Panc1 (cell line): ENCODE measurements at places on chromosomes 13 and 19.

DNA sequence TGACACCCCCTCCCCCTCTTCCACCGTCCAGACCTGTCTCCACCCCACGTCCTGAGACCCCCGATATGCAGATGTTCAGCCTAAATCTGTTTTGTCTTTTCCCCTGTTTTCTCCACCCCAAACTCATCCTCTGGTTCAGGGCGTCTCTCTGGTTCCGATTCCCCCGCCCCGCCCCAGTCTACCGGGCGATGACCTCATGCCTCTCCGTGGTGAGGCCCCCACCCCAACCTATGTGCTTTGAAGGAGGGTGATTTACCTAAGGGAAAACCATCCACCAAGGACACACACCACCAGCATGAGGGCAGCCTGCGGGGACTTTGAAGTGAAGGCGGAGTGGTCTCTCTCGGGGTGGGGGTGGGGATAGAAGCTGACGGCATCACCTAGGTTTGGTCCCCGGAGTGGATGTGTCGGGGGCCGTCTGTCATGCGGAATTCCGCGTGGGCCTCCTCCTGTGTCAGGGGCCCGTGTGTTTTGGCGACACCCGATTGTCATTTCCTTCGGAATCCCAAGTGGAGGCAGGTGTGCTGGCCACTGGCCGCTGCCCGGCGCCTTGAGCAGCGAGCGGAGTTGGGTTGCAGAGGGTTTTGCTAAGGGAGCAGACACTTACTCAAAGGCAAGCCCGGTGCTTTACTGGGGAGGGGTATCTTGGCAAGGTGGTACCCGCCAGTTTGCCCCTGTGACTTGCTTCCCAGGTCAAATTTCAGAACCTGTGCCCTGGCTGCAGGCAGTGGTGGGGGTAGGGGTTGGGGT is 1.4 kb downstream of the FZR1 start:
- peak overlapping the region; percentile 72 for H3K4me3 ChIP-seq
- H3K36me3 ChIP-seq, result peaks cover 3% of the 10 kb centered on the region
- H3K27ac ChIP-seq, result peak overlapping the region; percentile 8; the same call in 1 of the 2 replicates
- no peaks in the 10 kb centered on the region; the same call in 1 of the 2 replicates for H3K4me1 ChIP-seq
- no peaks in the 10 kb centered on the region for H3K27me3 ChIP-seq

GRCh38 chr13:64684685-64685431 is 2545.3 kb downstream of the PCDH9 start:
- H3K4me1 ChIP-seq, result no peaks in the 10 kb centered on the region
- DNase-seq, result no peak
- no peaks in the 10 kb centered on the region for H3K36me3 ChIP-seq
- no peaks in the 10 kb centered on the region for H3K27me3 ChIP-seq
- H3K27ac ChIP-seq, result no peak overlapping the region
- no peak overlapping the region for H3K4me3 ChIP-seq

- no peak for DNase-seq
- no peaks in the 10 kb centered on the region for H3K27me3 ChIP-seq
- H3K27ac ChIP-seq, result no peak overlapping the region
- H3K4me1 ChIP-seq, result no peaks in the 10 kb centered on the region
- H3K4me3 ChIP-seq, result no peak overlapping the region
- H3K36me3 ChIP-seq, result no peaks in the 10 kb centered on the region
These were observed 315 bp downstream of the ZNF492 start for GRCh38 chr19:22634450-22634827.

DNA sequence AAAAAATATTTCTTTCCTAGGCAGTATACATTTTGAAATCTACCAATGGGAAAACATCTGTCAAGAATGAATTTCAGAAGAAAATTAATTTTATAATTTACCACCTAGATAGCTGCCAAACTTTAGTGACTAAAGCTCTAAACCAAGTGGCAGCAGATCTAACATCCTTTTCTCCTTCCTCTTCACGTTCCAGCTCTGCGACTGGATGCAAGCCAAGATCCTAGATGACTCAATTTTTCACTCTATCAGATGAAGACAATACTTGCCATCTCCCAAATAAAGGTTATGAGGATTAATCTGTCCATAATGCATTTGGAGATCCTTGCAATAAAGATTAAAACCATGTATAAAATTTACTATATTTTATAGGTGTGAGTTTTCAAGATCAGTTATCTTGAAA is 66.7 kb upstream of the MIR17HG start:
- H3K4me1 ChIP-seq, result no peaks in the 10 kb centered on the region
- H3K27me3 ChIP-seq, result no peaks in the 10 kb centered on the region
- H3K4me3 ChIP-seq, result no peak overlapping the region
- no peak overlapping the region for H3K27ac ChIP-seq
- no peak for DNase-seq

- DNase-seq, result no peak
- H3K4me1 ChIP-seq, result no peaks in the 10 kb centered on the region
- no peaks in the 10 kb centered on the region; the same call in 1 of the 2 replicates for H3K36me3 ChIP-seq
- H3K4me3 ChIP-seq, result no peak overlapping the region
- no peaks in the 10 kb centered on the region for H3K27me3 ChIP-seq
These were observed 8.5 kb downstream of the MAU2 start for GRCh38 chr19:19329126-19329525.

DNA sequence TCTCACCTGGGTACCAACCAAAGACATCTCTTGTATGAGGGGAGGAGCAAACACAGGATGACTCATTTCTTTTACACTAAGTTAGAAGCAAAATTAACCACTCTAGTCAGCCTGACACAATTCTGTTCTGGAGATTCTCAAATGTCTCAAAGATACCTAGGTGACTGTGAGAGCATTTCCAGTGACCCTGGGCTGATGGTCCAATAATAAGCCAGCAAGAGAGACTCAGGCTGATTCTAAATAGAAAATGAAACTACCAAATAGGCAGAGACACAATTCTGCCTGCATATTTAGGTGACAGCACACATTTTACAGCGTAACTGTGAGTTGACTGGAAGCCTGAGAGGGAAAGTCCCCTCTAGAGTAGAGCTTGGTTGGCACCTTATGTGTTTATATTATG is 16.3 kb downstream of the ZNF91 start:
- H3K36me3 ChIP-seq, result no peaks in the 10 kb centered on the region
- no peak overlapping the region for H3K27ac ChIP-seq
- no peaks in the 10 kb centered on the region for H3K4me1 ChIP-seq
- H3K4me3 ChIP-seq, result no peak overlapping the region
- H3K27me3 ChIP-seq, result no peaks in the 10 kb centered on the region

DNA sequence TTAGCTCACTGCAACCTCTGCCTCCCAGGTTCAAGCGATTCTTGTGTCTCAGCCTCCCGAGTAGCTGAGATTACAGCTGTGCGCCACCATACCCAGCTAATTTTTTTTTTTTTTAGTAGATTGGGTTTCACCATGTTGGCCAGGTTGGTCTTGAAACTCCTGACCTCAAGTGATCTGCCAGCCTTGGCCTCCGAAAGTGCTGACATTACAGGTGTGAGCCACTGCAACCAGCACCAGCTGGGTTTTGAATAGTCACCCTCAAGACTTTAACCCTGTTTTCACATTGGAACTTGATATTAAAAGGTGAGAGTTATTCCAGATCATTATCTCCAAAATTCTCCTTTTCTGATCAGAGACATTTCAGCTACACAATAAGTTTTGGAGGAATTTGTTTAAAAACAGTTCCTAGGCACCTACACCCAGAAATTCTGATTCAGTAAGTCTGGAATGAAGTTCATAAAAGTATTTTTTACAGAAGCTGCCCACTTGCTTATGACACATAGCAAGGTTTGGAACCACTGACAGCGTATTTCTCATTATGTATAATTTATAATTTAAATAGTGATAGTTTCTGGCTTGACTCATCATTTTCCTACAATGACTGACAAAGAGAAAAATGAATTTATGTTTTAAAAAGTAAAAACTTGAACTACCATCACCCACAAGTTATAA is 417.3 kb downstream of the DIAPH3 start:
- DNase-seq, result no peak
- no peak overlapping the region for H3K27ac ChIP-seq
- no peaks in the 10 kb centered on the region for H3K27me3 ChIP-seq
- H3K4me3 ChIP-seq, result no peak overlapping the region

GRCh38 chr19:46935066-46935663 is 74.4 kb downstream of the ARHGAP35 start:
- H3K27ac ChIP-seq, result peak overlapping the region; percentile 70
- H3K27me3 ChIP-seq, result no peaks in the 10 kb centered on the region
- H3K4me3 ChIP-seq, result no peak overlapping the region
- no peak for DNase-seq

- no peak overlapping the region for H3K4me3 ChIP-seq
- no peak for DNase-seq
These were observed 154.1 kb downstream of the PTPRS start for GRCh38 chr19:5186293-5187050.

GRCh38 chr19:16386619-16387240 is 62.1 kb downstream of the KLF2 start:
- no peaks in the 10 kb centered on the region; the same call in none of the 2 replicates for H3K36me3 ChIP-seq
- peak; percentile 27 for DNase-seq

DNA sequence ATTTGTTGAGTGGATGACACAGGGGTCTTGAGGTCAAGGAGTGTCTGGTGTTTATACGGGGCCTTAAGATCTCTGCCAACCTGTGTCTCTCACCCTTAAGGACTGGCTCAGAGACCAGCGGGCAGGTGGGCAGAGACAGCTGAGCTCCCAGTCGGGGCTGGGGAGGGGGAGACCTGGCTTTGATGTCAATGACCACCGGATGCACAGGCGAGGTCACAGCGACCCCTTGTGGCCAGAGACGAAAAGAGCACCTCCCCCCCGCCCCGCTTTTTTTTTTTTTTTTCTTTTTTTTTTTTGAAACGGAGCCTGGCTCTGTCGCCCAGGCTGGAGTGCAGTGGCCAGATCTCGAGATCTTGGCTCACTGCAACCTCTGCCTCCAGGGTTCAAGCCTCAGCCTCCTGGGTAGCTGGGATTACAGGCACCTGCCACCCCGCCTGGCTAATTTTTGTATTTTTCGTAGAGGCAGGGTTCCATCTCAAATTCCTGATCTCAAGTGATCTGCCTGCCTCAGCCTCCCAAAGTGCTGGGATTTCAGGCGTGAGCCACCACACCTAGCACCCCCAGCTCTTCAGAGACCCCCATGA is 12.1 kb upstream of the KLK14 start:
- H3K36me3 ChIP-seq, result no peaks in the 10 kb centered on the region
- H3K27me3 ChIP-seq, result no peaks in the 10 kb centered on the region
- no peak for DNase-seq
- H3K4me1 ChIP-seq, result no peaks in the 10 kb centered on the region; the same call in 1 of the 2 replicates

DNA sequence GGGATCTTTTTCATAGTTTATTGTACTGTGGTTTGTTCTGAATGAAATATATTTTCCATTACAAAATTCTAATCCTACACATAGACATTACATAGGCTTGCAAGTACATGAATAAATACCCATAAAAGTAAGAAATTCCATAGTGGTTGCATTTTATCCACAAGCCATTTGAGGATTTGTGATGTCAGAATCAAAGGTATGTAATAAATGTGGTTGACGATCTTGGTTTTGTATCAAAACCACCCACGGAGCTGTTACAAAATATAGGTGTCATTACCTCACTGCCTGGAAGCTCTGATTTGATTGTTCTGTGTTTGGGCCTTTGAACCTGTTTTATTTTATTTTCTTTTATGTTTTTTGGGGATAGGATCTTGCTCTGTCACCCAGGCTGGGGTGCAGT is 125.1 kb downstream of the NALCN start:
- H3K27me3 ChIP-seq, result no peaks in the 10 kb centered on the region
- H3K4me3 ChIP-seq, result no peak overlapping the region
- H3K36me3 ChIP-seq, result no peaks in the 10 kb centered on the region
- H3K4me1 ChIP-seq, result no peaks in the 10 kb centered on the region
- no peak for DNase-seq

GRCh38 chr19:5292453-5292821 is 48.2 kb downstream of the PTPRS start:
- H3K36me3 ChIP-seq, result no peaks in the 10 kb centered on the region
- no peaks in the 10 kb centered on the region for H3K27me3 ChIP-seq
- DNase-seq, result no peak
- H3K4me1 ChIP-seq, result no peaks in the 10 kb centered on the region

- no peak overlapping the region for H3K4me3 ChIP-seq
- H3K27me3 ChIP-seq, result no peaks in the 10 kb centered on the region
- no peak overlapping the region for H3K27ac ChIP-seq
- H3K36me3 ChIP-seq, result no peaks in the 10 kb centered on the region
These were observed 33.3 kb downstream of the IGFL2 start for GRCh38 chr19:46181388-46181779.

- no peak for DNase-seq
- no peaks in the 10 kb centered on the region for H3K27me3 ChIP-seq
- peaks cover 11% of the 10 kb centered on the region for H3K4me1 ChIP-seq
- H3K27ac ChIP-seq, result no peak overlapping the region
These were observed 7.5 kb downstream of the DOCK9 start for GRCh38 chr13:98970330-98970729.

DNA sequence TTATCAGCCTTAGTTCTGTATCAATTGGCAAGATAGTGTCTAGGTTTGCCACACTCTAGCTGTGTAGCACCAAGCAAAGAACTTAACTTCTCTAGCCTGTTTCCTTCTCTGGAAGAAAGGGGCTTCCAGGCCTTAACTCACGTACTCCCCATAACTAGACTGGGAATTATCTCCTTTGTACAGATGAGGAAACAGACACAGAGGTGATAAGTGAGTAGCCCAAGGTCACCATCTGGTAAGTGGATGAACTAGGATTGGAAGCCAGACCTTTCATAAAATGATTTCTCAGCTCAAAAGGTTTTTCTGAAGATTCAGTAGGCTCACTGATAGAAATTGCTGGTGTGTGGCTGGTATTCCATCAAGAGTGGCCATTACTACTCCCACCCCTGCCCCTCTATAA is 3.1 kb downstream of the ZNF428 start:
- no peaks in the 10 kb centered on the region for H3K4me1 ChIP-seq
- no peaks in the 10 kb centered on the region for H3K27me3 ChIP-seq
- H3K27ac ChIP-seq, result no peak overlapping the region
- DNase-seq, result no peak
- no peak overlapping the region for H3K4me3 ChIP-seq
- no peaks in the 10 kb centered on the region for H3K36me3 ChIP-seq

GRCh38 chr19:1474011-1474764 is 4.8 kb downstream of the C19orf25 start:
- H3K27ac ChIP-seq, result no peak overlapping the region
- DNase-seq, result no peak
- H3K4me3 ChIP-seq, result no peak overlapping the region
- peaks cover 4% of the 10 kb centered on the region for H3K4me1 ChIP-seq

- no peaks in the 10 kb centered on the region for H3K36me3 ChIP-seq
- H3K4me1 ChIP-seq, result no peaks in the 10 kb centered on the region
- DNase-seq, result no peak
- no peaks in the 10 kb centered on the region for H3K27me3 ChIP-seq
- no peak overlapping the region for H3K27ac ChIP-seq
These were observed 55.5 kb upstream of the SERP2 start for GRCh38 chr13:44318161-44318560.
